ENCODE measurements at places on chromosomes 6 and 20. TPM values are rescaled to one million over a fixed set of nuclear protein-coding genes. Genes with fewer than 3 reads are reported as not detected.

Gene GABRR1
- 0.39 TPM for total RNA-seq

DNA sequence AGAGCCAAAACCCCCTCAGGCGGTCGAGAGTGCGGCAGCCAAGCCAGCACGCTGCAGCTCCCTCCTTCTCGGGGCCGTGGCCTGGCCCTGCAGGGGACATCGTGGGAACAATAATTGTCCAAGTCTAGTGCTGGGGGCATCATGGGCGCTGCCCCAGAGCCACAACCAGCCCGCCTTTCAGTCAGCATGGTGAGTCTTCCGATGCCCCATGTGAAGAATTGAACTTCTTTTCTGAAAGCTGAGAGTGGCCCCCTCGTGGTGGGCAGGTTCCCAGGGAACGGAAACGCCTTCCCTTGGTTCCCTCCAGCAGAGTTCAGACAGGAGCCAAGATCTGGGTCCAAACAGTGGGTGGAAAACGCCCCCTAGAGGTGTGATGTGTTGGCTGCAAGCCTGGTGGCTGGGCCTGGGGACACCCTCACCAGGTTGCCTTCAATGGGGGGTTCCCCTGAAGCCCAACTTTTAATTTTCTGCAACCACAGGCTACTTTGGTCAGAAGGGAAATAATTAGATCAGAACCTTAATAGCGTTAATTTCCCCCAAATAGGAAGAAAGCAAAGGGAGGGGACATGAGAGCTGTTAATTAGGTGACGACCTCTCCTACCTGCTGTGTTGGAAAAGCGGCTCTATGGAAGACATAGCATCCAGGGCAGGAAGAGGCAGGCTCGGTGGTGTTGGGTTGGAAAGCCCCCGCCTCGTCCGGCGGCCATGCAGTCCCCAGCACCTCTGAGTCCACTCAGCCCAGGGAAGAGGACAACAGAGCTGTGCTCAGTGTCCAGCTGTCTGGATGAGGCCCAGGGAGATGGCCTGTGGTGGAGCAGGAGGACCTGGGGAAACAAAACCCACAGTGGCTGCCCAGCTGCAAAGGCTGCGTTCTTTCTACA, 4.7 kb upstream of the MRGBP start:
- peak; percentile 73 for DNase-seq

Gene KCNK16
- total RNA-seq, result not detected

GRCh38 chr20:9409352-9409751, 105.0 kb upstream of the LAMP5 start:
- DNase-seq, result no peak

DNA sequence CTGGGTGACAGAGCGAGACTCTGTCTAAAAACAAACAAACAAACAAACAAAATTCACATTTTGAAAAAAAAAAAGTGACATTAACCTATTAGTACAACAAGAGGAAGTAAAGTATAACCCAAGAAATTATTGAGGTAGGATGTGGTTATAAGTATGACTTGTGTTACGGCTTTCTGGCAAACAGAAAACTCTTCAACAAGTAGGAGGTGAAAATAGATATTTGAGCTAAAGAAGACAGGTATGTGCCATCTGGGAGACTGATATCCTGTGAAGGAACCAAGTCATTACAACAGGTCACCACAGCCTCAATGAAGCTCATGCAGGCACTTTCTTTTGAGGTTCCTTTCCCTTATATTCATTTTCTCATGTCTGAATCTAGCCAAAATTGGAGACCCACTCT, 28.8 kb downstream of the TLDC2 start:
- DNase-seq, result no peak

- no peak for DNase-seq
These were observed 188.1 kb upstream of the CEP162 start for GRCh38 chr6:84415517-84415916.

DNA sequence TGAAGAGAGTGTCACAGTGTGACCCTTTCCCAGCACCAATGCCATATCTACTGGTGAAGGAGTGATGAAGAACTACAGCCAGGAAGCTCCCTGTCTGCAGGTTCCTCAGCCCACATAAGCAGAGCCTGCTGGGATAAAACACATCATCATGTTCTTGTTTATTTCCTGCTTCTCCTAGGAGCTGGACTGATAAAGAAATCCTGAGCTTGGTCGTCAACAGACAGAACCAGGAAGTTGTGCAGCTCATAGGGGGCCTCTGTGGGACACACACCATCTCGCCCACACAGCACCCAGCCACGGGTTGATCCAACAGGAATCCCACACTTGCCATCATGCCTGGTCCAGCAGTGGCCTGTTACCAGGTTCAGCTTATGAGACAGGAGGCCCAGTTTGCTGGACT, 2.8 kb upstream of the CSTL1 start:
- DNase-seq, result no peak

GRCh38 chr6:139239064-139239463, 52.7 kb downstream of the TXLNB start:
- no peak for DNase-seq

Gene HLA-DPB1
- total RNA-seq, result 73.0 TPM

GRCh38 chr6:4365686-4366085, 230.3 kb upstream of the ECI2 start:
- DNase-seq, result no peak

- DNase-seq, result no peak
These were observed 150.0 kb upstream of the SLC22A16 start for GRCh38 chr6:110626442-110626841.

Gene TRIM39
- total RNA-seq, result 13.6 TPM

DNA sequence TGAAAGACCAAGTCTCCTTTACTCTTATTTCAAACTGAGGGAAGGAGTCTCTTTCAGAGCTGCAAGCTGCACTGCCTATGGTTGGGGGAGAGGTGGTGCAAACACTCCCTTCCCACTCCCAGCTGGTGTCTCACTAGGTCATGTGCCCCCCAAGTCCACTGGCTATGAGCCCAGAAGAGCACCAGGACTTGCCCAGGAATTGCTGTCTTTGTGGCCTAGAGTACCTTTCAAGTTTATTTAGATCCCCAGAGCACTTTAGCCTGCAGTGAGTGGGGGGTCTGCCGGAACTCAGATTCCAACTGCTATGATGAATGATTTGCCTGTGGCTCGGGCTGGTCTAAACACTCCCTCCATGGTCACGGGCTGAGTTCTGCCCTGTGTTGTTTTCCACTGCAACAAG, 192.6 kb upstream of the CITED2 start:
- no peak for DNase-seq

Gene MAN1A1
- total RNA-seq, result 34.2 TPM

GRCh38 chr20:14189794-14190402, 147.5 kb downstream of the FLRT3 start:
- DNase-seq, result no peak

GRCh38 chr6:95654176-95654575, 76.8 kb downstream of the MANEA start:
- DNase-seq, result no peak

GRCh38 chr6:34154668-34155447, 9.0 kb upstream of the GRM4 start:
- DNase-seq, result peak; percentile 89

Gene ZC3H12D
- 0.42 TPM for total RNA-seq

Gene SEC23B
- 42.1 TPM for total RNA-seq
